ENCODE measurements at places on chromosomes 6 and 20.

- DNase-seq: no peak
Measured at GRCh38 chr20:24579475-24579874, 110.0 kb downstream of the SYNDIG1 start.

DNA sequence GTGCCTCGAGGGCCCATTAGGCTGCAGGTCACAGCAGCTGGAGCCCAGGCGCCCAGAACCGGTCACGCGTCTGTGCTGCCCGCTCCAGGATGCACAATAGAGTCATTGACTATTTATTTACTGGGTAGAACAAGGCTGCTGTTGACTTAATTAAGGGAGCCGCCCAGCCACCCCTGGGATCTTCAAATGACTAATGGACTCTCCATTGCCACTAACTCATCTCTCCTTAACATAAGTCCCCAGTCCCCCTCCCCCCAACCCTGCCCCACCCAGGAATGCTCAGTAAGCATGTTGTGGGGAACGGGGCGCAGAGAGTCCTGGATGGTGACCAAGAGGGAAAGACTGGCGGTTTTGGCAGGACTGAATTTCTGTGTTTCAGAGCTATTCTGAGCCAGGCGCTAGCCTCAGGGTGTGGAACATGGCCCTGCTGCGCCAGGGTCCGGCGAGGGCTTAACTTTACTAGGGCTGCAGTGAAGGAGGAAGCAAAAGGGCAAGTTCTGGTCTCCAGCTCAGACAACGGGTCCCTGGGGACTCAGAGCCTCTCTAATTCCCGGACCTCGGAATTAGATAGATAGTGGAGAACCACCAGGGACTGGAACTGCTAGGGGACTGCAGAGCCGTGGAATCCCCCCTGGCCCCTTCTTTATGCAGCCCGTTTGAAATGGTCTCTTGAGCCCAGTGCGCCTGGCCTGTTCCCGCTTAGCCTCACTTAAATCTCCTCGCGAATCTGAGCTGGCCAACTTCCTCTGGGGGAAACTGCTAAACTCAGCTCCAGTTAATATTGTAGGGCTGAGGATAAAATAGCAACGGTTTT is 1.5 kb upstream of the GRIK2 start:
- DNase-seq: peak; percentile 6

DNA sequence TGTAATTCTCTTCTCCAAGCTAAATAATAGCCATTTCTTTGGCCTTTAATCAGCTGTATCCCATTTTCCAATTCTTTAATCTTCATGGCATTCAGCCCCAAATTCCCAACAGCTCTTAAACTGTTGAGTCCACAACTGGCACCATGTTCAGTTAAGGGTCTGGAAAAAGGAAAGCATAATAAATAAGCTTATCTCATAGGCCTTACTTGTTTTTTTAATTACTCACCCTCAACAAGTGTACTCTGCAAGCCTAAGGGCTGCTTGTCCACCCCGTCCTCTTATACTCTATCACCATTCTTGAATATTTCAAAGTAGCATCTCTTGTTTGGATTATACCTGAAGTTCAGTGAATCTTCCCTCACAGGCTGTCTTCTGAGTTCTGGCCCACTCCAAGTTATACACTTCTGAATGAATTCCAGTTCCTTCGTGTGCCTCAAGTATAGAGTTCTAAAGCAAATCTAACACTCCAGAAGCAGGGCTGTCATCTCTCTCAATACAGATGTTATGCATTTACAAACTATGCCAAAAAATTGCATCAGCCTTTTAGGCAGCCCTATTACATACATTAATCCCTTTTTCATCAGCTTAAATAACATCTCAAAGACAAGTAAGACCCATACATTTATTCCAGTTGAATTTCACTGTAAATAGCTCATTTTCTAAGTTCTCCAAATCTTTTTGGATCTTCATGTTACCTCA is 98.7 kb downstream of the COL21A1 start:
- DNase-seq: no peak

GRCh38 chr20:49344975-49345374 is 67.1 kb upstream of the ZNFX1 start:
- DNase-seq: no peak

GRCh38 chr20:8721098-8721497 is 347.8 kb upstream of the PLCB4 start:
- DNase-seq: peak; percentile 86

DNA sequence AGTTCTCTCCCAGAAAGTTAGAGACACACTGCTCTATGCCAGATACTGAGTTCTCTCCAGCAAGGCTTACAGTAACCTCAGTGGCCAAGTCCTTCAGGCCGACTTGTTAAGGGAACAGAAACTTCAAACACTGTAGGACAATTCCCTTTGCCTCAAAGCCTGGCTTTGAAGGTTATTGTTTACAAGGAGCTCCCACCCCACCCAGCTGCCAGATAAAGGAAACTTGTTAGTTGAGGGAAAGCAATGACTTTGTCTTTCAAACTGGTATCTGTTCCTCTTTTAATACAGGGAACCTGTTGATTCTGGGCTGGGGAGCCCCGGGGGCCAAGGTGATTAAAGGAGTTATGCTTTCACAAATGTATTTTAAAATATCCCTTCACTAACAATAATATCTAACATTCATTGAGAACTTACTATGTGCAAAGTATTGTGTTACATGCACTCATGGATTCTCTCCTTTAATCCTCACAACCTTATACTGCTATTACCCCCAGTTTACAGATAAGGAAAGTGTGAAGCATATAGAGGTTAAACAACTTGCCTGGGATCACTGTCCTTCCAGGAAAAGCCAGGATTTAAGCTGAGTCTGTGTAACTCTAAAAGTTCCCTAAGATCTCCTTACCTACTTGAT is 27.6 kb upstream of the CDKN1A start:
- no peak for DNase-seq

DNA sequence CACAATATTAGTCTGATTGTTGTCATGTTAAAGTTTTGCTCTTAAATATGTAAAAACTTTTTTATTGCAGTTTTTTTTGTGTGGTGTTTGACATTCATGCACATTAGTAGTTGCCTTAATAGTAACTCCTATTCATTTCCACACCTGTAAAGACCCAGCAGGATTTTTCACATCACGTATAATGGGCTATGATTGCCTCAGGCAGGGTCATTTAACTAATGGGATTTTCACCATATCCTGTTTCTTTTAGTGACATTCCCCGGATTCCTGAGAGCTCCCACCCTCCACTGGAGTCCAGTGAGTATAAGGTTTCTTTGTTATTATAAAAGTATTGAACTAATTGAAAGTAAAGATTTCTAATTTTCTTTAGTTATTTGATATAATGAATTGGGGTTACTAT is 359.2 kb downstream of the RIMS1 start:
- no peak for DNase-seq

- DNase-seq: peak; percentile 30
Measured at GRCh38 chr6:137415127-137415833, 78.9 kb downstream of the OLIG3 start.

- no peak for DNase-seq
Measured at GRCh38 chr6:168514216-168514615, 73.2 kb downstream of the SMOC2 start.

GRCh38 chr6:71383901-71384489 is 95.4 kb downstream of the OGFRL1 start:
- DNase-seq: no peak

DNA sequence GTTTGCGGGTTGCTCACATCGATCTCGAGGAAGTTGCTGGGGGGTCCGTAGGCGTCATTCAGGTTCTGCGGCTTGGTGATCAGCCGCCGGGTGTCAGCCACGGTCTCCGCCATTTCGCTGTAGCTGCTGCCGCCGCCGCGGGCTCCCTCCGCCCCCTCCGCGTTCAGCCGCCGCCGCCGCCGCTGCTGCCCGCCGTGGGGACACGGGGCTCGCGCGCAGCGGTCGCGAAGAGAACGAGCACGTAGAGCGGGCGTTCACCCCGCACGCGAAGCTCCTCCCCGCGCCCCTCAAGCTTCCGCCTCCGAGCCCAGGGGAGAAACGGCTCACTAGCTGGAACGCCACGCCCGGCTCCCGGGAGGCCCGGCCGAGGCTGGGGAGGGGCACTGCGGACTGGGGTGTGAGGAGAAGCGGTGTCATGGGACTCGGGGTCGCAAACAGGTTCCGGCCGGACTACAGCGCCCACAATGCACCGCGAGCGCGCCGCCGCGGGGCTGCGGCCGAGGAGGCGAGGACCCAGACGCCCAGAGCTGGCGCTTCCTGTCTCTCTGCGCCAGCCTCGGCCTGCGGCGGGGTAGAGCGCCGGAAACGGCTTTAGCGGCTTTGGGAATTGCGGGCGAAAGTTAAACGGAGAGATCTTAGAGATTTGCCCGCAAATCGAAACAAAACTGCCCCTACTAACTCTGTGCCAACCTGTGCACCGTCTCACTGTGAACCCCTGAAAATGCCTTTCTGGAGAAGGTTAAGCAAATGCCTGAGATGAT is at the start of gene SNX3:
Gene SNX3 (minus strand): TSS at position 232 of the 761 bp plus-strand sequence. CDS start 119 bp downstream, at position 113.
- DNase-seq: peak; percentile 92

DNA sequence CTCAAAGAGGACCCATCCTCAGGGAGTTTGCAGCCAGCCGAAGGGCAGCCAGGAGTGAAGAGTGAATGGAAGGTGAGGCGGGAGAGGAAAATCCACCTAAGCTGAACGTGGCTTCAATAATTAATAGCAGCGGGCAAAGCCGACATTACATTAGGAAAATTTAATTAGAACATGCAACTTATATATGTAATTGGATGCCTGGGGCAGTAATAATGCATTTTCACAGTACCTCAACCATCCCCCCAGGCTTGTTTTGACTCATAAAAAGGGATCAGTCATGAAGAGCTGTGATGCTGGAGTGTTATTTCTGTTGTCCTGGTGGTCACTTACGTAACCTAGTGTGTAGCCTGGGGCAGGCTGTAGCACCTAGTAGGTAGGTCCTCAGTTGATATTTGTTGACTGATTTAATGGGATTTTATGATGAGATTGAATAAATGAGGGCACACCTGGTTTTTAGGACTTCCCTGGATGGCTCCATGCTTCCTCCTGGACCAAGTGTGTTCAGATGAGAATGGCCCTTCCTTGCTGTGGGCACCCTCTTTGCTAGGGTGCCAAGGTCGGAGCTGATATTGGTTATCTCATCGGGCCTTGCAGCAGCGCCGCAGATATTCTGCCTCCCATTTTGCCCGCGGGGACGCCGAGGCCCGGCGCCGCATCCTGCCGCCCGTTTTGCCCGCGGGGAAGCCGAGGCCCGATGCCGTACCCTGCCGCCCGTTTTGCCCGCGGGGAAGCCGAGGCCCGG is 128.8 kb downstream of the CDH26 start:
- DNase-seq: no peak

GRCh38 chr20:14775778-14776177 is 438.4 kb upstream of the FLRT3 start:
- peak; percentile 16 for DNase-seq

GRCh38 chr6:114747995-114748625 is 405.3 kb upstream of the HS3ST5 start:
- peak; percentile 17 for DNase-seq

DNA sequence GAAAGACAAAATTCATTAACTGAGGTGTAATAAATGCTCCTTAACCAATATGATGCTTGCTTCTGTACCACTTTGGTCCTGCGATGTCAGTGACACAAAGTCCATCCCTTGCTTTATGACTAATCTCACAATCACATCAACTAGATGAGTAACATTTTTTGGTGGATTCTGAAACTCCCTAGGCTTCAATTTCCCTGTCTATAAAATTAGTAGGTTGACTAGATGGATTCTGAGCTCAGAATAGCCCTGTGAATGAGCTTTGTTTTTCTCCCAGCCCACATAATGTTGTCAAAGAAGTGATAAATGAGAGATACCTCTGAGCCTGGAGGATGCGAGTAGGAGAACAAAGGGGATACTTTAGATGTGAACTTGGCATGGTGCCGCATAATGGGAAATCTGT is 9.1 kb downstream of the TXLNB start:
- DNase-seq: no peak

DNA sequence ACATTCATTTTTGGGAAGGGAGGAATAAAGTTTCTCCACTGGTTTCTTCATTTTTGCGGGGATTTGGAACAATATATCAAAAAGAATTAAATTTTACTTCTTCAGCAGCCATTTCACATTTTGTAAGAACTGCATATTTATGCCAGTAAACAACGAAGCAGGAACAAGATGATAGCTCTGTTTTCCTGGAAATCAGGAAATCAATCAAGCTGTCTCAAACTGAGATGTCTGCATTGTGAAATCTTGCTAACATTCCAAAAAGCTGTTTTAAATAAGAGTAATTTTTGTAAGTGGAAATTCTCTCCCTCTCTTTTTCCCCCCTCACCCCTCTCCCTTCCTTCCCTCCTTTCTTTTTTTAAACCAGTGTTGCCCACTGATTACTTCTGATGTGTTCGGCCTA is 20.0 kb downstream of the MAPK13 start:
- DNase-seq: no peak

- no peak for DNase-seq
Measured at GRCh38 chr6:26184367-26184891, 97.2 kb downstream of the HFE start.

DNA sequence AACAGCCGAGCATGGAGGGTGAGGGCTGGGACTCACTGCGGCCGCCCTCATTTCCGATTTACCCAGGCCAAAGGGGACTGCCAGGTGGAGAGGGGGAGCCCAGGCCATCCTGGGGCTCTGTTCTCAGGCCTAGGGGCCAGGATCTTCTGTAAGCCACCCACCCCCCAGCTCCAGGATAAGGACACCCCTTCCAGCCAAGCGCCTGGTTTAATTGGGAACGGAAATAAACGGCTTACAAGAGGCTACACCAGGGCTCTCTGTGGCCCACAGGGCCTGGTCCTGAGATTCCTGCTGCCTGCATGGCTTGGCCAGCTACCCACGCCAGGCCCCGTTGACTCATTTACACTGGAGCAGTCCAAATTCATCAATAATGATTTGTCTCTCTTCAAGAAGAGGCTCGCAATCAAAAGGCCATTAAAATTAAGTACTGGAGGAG is 68.1 kb upstream of the TOP1 start:
- no peak for DNase-seq

DNA sequence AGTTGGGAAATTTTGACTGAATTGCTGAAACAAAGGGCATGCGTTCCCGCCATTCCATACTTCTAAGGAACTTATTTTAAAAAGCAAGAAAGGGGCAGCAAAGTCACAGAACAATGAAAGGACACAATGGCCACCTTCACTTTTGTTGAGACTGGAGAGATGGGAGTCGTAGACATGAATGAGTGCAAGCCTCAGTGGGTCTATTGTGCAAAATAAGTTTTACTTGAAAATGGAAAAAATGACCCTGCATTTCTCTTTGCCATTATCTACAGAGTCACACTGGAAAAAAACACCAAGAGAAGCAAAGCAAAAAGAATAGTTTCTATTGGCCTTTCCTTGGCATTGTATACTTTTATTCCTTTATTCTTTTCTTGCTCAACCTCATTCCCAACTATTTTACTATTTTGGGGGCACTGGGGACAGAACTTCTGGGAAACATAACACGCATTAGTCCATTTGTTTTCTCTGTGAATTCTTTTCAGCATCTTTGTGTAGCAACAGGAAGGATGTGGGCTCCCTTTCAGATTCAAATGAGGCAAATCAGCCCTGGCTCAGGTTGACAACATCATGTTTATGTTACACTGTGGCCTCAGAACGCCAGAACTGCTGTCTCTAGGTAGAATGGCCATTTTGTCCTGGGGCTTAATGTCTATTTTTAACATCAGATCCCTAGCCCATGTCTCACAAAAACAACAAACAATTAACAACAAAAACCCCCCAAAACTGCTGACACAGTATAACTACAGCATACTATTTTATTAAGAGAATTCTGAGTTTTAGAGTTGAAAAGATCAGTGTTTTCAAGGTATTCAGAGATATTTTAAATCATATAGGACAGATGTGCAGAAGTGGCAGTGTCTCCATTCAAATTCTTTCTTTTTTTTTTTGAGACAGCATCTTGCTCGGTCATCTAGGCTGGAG is 122.2 kb downstream of the FYN start:
- no peak for DNase-seq

- DNase-seq: no peak
Measured at GRCh38 chr6:164693944-164694343, 615.5 kb downstream of the C6orf118 start.

GRCh38 chr6:145147981-145148749 is 587.2 kb downstream of the EPM2A start:
- no peak for DNase-seq
